Heart left ventricle (tissue), 16 donors: ENCODE measurements at places on chromosomes 11 and 22. TPM values are rescaled to one million over a fixed set of nuclear protein-coding genes. Genes with fewer than 3 reads are reported as not detected.

- DNase-seq: peak; percentile 90
Measured at GRCh38 chr11:62553080-62553838, 6.7 kb upstream of the AHNAK start.

GSTT2B gene
- polyA plus RNA-seq: 19.9 TPM

GRCh38 chr11:15485432-15485831 lies 370.7 kb downstream of the INSC start:
- DNase-seq: no peak

- DNase-seq: no peak
Measured at GRCh38 chr11:116697011-116697410, 75.8 kb downstream of the BUD13 start.

- DNase-seq: no peak
Measured at GRCh38 chr11:62406034-62406433, 12.8 kb upstream of the SCGB1A1 start.

DNA sequence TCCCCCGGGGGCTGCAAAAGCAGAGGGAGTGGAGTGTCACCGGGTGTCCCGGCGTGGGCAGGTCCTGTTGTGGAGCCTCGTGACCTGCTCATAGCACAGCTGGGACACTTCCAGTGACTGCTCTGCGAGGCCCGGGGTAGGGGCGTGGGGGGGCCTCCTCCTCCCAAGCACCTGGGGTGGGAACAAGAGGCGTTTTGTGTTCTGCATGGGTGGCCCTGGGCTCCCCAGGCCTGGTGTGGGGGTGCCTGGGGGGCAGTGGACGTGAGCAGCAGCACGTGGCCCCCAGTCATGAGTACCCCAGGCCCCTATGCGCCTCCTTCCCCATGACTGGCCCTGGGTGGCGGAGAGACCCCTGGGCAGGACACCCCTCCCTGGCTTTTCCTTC lies 104.7 kb downstream of the KCNQ1 start:
- DNase-seq: peak; percentile 40

DNA sequence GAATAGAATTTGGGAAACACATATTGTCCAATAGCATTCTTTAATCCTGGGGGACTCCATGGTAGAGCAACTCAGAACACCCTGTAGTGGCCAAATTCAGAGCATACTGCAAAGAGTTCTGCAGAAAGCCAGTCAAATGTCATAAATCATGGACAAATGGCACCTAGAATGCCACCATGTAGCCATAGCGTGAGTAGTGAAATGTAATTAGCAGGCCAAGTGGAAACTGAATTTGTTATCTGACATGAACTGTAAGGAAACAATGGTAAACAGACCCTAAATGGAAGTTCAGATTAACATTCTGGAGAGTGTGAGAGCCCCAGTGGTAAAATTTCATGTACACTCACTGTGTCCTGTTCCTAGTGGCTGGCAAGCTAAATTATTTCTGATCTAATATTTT lies 7.0 kb upstream of the PRSS23 start:
- no peak for DNase-seq

GRCh38 chr11:12508151-12508751 lies 130.9 kb downstream of the PARVA start:
- DNase-seq: no peak

GRCh38 chr11:16430674-16431073 lies 74.3 kb upstream of the SOX6 start:
- no peak for DNase-seq

IL18 gene
- polyA plus RNA-seq: 3.4 TPM

- no peak for DNase-seq
Measured at GRCh38 chr11:113090716-113091480, 129.7 kb downstream of the NCAM1 start.

- DNase-seq: peak; percentile 84
Measured at GRCh38 chr11:70755410-70756158, 357.3 kb downstream of the CTTN start.

NXPE4 gene
- not detected for polyA plus RNA-seq

FAM227A gene
- 0.38 TPM for polyA plus RNA-seq

DNA sequence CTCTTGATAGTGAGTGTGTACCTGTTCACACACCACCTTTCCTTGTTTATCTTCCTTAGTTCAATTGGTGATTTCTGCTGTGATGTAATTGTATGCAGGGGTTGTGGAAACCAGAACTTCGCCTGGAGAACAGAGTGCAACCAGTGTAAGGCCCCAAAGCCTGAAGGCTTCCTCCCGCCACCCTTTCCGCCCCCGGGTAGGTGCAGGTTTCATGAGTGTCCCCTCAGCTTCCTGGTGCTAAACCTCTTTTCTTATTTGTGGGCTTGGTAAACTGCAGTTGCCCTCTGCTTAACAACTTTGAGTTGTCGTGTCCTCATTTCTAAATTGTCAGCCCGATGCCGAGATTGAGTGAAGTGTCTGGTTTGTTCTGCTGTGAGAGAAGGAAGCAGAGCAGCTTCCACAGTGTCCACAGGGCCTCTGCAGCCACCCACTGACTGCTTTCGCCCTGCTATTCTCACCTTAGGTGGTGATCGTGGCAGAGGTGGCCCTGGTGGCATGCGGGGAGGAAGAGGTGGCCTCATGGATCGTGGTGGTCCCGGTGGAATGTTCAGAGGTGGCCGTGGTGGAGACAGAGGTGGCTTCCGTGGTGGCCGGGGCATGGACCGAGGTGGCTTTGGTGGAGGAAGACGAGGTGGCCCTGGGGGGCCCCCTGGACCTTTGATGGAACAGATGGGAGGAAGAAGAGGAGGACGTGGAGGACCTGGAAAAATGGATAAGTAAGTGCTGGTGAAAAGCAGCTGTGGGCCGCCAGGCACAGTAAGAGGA lies 7.1 kb upstream of the GAS2L1 start:
- no peak for DNase-seq

CASP4 gene
- polyA plus RNA-seq: 14.9 TPM

GRCh38 chr11:65539744-65540289 lies 14.9 kb downstream of the SCYL1 start:
- no peak for DNase-seq

DNA sequence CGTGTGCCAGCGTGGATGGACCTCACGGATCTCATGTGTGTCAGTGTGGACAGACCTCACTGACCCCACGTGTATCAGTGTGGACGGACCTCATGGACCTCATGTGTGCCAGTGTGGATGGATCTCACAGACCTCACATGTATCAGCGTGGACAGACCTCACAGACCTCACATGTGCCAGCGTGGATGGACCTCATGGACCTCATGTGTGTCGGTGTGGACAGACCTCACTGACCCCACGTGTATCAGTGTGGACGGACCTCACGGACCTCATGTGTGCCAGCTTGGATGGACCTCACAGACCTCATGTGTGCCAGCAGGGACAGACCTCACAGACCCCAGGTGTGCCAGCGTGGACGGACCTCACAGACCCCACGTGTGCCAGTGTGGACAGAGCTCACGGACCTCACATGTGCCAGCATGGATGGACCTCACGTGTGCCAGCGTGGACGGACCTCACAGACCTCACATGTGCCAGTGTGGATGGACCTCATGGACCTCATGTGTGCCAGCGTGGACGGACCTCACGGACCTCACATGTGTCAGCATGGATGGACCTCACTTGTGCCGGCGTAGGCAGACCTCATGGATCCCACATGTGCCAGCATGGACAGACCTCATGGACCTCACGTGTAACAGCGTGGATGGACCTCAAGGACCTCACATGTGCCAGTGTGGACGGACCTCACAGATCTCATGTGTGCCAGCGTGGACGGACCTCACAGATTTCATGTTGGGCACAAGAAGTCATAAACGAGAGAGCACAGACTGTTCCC lies 18.2 kb downstream of the TTLL8 start:
- DNase-seq: no peak

DNA sequence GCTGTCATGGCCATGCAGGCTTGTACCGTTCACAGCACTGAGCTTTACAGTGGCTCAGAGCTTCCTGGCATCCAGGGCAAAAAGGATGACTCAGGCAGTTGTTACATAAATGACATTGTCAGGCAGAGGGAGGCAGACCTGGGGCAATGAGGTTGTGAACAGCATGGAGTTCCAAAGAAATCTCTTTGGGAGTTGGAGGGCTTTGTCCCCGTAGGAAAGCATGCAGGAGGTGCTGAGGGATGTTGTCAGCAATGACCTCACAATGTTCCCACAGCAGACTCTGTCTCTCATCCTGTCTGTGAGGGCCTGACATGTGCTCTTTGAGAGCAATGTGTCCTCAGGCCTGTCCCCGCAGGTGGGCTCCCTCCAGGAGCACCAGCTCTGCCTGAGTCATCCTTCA lies 25.9 kb upstream of the PDE2A start:
- DNase-seq: no peak
